ENCODE measurements at places on chromosomes 7 and 10. TPM values are rescaled to one million over a fixed set of nuclear protein-coding genes. Genes with fewer than 3 reads are reported as not detected.

The LIPM gene
- total RNA-seq: not detected

GRCh38 chr7:142827951-142828500 is 26.9 kb upstream of the EPHB6 start:
- DNase-seq: peak; percentile 22

The ZNF92 gene
- total RNA-seq: 14.5 TPM

The RELN gene
- total RNA-seq: 0.02 TPM

The TMUB1 gene
- total RNA-seq: 42.8 TPM

GRCh38 chr7:50264908-50265307 is 39.6 kb upstream of the IKZF1 start:
- DNase-seq: no peak
